Stimulated activated CD8-positive, alpha-beta memory T cell treated with anti-CD3 and anti-CD28 coated beads, Interleukin-12 subunit alpha, Interleukin-12 subunit beta, amount 100 ng/mL, for 4 hours (primary cell): ENCODE measurements at places on chromosomes 4 and X.
A peak's percentile ranks its signal among the peaks of the same experiment; 100 is the strongest.

DNA sequence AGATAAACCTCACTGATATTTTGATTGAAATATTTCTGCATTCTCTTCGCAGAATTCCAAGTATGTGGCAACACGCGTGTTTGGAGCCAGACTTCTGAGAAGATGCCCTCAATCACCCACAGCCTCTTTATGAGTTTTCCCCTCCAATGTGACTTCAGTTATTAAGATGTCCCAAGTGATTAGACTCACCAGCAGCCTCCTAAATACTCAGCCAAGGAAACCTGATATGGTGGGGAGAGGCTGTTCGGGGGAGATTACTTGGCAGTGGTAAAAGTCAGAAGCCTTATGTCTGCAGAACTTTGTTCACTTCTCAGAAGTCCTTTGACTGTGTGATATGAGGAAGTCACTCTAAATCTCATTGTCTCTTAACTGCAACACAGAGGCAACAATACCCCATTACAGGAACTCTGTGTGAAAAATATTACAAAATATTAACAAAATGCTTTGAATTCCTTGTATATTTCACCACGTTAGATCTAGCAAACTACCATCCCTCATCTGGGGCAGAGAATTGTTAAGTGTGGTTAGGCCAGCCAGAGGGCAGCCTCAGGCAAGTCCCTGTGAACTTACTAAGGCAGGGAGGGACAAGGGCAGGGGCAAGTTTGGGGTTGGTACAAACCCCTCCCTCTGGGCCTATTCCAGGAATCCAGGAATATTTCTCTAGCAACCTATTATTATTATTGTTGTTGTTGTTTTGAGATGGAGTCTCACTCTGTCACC, 151.4 kb upstream of the USP9X start:
- no peak for DNase-seq

DNA sequence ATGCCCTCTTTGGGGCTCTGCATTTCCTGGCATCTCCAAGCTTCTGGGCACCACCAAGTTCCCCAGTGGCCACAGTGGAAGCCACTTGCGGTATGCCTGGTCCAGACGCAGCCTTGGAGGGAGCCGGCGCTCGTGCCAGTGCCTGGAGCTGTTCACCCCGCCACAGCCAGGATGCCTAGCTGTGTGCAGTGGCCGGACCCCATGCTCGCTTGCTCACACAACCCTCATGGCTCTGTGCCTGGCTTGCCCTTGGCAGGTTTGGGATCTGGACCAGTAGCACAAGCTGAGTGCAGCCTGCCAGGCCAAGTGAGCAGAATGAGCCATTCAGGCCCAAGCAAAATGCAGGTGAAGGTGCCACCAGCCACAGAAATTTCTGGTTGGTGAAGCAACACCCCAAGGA, 283.5 kb downstream of the EVC2 start:
- DNase-seq: no peak

- DNase-seq: no peak
Observed at GRCh38 chr4:15774020-15774420, 4.1 kb upstream of the CD38 start.

DNA sequence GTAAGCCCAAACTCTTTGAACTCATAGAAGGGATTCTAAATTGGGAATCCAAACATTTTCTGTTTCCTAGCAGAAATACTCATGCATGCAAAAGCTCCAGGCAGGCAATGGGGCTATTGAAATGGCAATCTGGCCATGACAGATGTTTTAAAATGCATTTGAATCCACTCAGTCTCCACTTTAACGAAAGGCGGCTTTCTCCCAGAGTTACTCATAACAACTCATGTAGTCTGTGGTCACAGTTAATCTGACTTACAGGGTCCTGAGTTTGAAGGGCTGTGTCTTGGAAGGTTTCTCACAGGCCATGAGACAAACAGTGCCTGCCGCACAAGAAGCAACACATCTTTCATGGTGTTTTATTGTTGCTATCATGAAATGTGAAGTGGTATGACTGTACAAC, 185.7 kb downstream of the AMELX start:
- no peak for DNase-seq

DNA sequence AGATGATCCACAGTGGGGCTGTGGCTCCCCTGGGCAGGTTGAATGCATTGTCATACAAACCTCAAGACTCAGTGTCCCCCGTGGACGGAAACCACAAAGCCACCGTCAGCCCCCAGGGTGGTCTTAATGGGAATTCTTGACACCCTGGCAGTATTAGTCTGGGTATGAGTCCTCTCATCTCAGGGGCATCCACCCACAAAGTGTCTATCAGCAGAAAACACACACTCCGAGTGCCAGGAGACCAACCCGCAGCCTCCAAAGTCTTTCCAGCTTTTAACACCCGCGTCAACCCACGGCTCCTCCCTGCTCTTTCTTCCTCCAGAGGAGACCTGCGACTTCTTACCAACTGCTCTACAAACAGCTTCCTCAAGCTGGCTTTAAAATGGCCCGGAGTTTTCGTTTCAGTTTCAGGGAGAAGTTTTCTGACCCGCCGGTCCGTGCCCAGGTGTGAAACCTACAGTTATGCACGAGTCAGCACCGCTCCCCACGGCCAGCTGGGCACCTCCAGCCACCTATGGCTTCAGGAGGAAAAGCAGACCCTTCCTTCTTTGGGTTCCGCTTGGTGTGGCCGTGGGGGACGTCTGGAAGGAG, 14.4 kb upstream of the ASMTL start:
- no peak for DNase-seq

DNA sequence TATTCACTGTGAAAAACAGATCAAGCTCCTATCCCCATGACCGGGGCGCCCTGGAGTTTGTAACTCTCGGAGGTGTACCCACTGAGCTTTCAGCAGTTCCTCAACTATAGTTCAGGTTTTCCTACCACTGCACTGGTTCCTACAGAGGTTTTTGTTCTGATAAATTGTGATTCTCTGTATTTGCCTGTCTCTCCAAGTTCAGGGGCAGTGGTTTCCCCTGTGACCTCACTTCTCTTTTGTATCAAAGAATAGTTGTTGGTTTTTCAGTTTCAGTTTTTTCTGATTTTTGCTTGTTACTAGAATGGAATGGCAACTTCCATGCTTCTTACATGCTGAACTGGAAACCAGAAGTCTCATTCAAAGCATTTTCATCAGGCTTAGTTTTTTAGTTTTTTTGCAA, 56.8 kb upstream of the PLS3 start:
- no peak for DNase-seq

DNA sequence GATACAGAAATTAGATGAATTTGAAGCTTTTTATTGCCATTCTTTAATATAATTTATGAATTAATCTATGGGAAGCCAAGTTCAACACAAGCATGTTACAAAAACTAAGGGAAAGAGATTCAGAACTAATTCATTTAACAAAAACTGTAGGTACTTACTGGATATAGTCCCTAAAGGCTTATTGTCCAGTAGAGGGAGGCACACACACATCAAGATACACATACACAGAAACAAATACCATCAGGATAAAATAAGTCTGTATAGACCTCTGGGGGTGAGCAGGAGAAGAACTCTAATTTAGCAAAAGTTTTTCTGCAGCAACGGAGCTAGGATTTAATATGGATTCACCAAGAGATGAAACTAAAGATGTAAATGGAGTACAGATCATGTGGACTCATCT, 83.0 kb upstream of the IL13RA1 start:
- no peak for DNase-seq

DNA sequence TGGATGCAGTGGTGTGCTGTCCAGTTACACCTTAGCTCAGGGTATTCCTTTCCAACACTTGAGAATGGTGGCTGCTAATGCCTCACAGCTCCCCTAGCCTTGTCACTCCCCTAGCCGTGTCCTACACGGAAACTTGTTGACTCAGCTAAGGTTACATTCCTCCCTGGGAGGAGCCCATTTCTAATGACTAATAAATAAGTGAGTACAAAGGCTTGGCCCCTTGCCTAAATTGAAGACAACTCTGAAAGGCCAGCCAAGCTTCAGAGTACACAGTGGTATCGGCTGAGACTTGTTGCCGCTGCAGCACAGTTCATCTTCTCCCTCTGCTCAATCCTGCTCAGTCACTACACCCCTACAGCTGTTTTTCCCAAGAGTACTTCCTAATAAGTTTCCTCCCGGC, 21.2 kb upstream of the SLC25A31 start:
- DNase-seq: no peak

DNA sequence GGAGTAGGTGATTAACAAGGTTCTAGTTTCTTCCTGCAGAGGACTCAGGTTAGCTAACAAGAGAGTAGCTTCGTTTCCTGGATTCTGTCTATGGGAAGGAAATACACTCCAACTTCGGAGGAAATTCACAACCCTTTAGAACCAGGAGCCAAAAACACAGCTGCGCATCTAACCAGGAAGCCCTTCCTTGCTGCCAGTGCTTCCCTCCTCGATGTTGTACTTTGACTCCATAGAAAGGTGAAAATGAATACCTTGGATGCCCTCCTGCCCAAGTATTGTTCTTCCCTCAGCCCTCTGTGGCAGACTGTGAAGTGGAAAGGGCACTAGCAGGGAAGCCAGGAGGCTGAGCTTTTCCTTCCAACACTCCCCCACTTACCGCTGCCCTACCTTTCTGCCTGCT, 35.1 kb downstream of the AKAP4 start:
- DNase-seq: no peak

- no peak for DNase-seq
Observed at GRCh38 chr4:185464887-185465286, 6.6 kb downstream of the CCDC110 start.

DNA sequence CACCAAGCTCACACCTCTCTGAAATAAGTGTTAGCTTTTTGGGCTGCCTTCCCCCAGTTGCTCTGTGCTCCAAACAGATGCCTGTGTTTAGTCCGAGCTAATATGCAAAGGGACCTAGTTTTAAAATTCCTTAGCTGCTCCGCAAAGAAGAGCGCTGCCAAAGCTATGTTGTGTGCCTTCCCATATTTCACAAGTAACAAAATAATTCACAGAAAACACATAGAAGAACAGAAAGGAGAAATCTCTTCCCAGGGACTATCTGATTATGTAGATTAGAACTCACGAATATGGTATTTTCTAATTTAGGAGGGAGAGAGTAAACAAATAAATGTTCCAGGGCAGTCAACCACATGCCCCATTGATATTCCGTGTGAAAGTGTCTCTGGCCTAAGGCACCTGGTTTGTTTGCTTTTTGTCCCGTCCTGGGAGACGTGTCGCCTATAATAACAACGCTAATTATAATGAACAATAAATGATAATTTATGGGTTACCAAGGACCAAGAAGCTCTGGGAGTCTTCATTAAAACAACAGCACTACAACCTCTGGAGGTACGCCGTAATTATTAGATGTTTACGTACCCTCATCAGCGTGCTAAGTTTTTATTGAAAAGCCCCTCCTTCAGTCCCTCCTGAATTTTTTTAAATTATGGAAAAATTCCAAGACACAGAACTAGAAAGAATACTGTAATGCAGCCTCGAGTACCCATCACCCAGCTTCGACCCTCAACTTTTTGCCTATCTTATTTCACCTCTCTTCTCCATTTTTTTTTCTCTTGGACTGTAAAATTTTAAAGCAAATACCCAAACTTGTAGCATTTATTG, 1.2 kb upstream of the CCNG2 start:
- no peak for DNase-seq

GRCh38 chrX:151082077-151082948, 94.1 kb upstream of the GPR50 start:
- peak; percentile 27 for DNase-seq

DNA sequence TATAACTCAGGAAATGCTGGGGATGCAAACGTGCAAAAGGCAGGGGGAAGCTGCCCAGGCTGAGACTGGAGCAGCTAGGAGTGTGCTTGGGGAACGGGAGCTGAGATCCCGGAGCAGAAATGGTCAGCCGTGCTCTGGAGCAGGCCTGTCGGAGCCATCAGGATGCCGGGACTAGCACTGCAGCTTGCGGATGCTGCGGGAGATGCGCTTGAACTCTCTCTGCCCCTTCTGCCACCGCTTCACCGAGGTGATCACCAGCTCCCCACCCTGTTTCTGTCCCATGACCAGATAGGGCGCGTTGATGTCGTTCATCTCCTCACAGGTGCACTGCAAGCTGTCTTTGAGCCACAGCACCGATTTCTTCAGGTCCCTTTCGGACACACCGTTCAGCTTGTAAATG, 7.6 kb downstream of the SFRP2 start:
- no peak for DNase-seq

- no peak for DNase-seq
Observed at GRCh38 chr4:14157262-14157661, 529.7 kb upstream of the BOD1L1 start.

DNA sequence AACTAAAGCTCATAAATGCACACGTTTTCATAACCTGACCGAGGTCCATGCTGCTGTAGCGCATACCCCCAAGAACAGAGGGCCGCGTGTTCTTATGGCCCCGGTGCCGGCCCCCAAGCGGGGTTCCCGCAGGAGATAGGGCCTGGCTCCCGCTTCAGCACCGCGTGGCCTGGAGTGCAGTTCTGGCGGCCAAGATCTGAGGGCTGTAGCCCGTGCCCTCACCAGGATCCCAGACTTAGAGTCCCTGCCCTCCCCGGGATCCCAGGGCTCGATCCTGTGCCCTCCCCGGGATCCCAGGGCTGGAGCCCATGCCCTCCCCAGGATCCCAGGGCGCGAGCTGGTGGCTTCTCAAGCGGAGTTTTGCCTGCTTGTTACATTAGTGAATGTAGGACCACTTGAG, 1.0 kb upstream of the GRPEL1 start:
- DNase-seq: no peak

DNA sequence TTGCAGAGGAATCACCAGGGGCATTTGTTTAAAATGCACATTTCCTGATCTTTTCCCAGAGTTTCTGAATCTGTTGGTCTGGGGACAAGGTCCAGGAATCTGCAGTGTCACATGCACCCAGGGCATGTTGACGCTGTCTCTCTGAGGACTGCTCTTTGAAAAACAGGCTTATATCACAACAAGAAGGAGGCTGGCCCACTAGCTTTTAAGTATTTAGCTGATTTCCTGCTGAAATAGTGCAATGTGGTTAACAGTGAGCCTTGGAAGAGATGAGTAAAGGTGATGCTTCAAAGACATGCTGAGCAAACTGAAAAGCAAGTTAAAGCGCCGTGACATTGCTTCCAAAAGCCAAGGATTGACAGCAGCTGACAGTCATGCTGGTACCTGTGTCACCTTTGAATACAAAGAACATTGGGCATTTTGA, 18.6 kb upstream of the SEPSECS start:
- no peak for DNase-seq

GRCh38 chr4:156662921-156663320, 308.7 kb downstream of the PDGFC start:
- DNase-seq: no peak

DNA sequence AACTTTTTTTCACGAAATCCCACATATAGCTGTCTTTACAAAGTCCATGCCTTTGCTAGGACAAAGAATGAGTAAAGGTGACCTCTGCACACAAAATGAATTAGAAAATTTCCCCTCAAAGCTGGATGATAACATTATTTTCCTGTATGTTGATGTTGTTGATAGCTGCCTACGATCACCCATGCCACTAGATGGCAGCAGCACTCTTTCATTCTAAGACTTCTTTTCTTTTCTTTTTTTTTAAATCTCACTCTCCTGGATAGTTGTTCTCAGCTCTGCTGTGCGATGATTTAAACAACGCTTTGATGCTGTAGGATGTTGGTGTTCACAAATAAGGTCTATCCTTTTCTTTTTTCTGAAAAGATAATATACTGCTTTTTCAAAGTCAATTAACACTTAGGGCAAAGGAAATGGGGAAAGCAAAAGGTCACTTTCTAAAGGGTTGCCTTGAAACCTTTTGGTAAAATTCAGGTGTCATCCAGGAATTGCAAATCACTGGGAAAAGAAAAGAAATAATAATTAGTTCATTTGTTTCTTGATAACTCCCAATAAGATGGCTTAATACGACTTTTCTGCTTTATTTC, 266.8 kb downstream of the C4orf33 start:
- DNase-seq: no peak
